Liver (tissue), 10 donors: ENCODE measurements at places on chromosomes 4 and X. TPM values are rescaled to one million over a fixed set of nuclear protein-coding genes. Genes with fewer than 3 reads are reported as not detected.

GRCh38 chrX:131571348-131571747, 27.5 kb downstream of the OR13H1 start:
- H3K4me1 ChIP-seq: no peaks in the 10 kb centered on the region
- H3K27ac ChIP-seq: no peak overlapping the region
- DNase-seq: no peak
- no peaks in the 10 kb centered on the region for H3K36me3 ChIP-seq
- H3K27me3 ChIP-seq: no peaks in the 10 kb centered on the region

DNA sequence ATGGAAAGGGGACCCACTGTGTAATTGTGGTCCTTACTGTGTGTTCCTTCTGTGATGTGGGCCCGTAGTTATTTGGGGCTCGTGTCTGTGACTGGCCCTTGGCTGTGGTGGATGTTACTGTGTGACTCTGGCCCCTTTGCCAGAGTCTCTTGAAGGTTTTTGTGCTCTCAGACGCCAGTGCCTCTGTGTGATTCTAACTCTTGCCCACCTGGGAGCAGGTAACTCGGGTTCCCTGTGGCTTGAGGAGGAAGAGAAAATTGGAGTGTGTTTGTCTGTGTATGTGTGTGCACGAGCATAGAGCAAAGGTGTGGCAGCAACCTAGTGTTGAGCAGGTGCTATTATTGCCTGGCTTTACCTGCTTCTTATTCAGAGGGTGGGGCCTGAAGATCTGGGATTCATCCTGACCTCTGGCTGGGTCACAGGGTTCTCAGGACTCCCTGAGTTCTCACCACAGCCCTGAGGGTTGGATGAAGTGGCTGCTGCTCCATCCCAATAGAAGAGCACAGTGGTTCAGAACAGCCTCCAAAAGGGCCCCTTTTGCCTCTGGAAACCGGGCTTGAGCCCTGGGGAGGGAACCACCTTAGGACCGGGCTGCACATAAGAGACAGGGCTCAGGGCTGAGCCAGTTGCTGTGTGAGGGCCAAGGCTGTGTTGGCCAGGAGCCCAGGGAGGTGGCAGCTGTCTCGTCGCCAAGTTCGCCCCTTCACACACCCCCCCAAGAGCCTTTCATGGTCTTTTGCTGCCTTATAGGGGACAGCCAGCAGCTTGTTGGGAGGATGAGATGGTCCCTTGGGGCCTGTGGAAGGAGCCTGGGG, 1.3 kb downstream of the RBM10 start:
- H3K27ac ChIP-seq: peak overlapping the region; percentile 78
- DNase-seq: no peak
- peaks cover 24% of the 10 kb centered on the region for H3K4me1 ChIP-seq
- H3K36me3 ChIP-seq: peaks cover 5% of the 10 kb centered on the region

DNA sequence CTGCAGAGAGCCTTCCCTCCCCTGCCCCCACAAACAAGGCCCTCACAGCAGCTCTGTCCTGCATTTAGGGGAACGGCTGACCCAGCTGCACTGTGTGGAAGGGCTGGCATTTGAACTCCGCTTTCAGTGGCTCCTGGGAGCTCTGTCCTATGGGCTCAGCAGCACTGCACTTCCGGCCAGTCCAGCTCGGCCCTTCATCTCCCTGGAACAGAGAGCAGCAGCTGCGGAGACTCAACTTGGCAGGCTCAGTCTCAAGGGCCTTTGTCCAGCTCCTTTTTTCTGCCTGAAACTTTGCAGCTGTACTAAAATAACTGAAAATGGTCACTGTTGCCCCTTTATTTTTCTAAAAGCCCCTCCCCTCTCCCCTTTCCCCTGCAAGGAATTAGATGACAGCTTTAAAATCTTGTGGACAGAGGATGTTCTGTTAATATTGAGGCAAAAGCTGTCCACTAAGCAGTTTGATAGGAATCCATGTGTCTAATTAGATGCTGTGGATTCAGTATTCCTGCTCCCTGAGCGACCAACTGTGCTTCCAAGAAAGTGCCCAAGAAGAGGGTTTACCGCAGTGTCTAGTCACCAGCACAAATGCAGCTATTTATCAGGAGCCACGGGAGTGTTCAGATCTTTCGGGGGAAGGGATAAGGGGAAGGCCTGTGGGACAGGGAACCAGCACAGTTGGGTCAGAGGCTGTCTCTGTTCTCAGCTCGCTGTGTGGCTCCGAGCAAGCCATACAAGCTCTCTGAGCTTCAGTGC, 133.1 kb downstream of the AFAP1 start:
- peak overlapping the region; percentile 38 for H3K27ac ChIP-seq
- no peaks in the 10 kb centered on the region for H3K4me1 ChIP-seq
- no peaks in the 10 kb centered on the region for H3K27me3 ChIP-seq
- no peak for DNase-seq
- no peaks in the 10 kb centered on the region for H3K36me3 ChIP-seq

DNA sequence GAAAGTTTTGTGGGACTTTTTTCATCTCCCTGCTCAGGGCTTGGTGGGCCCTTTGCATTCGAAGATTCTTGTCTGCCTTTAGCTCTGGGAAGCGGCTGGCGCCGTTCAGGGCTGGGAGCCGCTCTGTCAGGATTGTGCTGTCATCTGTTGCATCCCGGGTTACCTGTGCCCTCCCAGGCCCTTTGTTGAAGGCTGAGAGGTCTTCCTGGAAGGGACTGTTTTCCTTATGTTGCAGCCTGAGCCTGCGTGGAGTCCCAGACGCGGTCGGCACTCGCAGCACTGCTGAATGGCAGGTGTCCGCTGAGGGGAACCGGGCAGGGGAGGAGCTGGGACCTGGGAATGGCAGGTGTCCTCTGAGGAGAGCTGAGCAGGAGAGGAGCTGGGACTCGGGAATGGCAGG, 15.9 kb downstream of the RGS12 start:
- H3K27me3 ChIP-seq: no peaks in the 10 kb centered on the region
- no peak overlapping the region for H3K27ac ChIP-seq
- H3K36me3 ChIP-seq: no peaks in the 10 kb centered on the region
- H3K4me1 ChIP-seq: no peaks in the 10 kb centered on the region
- DNase-seq: no peak
- H3K4me3 ChIP-seq: no peak overlapping the region

- no peaks in the 10 kb centered on the region for H3K36me3 ChIP-seq
- DNase-seq: no peak
- no peak overlapping the region for H3K27ac ChIP-seq
- H3K27me3 ChIP-seq: peaks cover 3% of the 10 kb centered on the region
Measured at GRCh38 chr4:5802565-5802964, 90.3 kb downstream of the CRMP1 start.

The PPEF2 gene
- total RNA-seq: not detected

GRCh38 chrX:134738986-134739740, 80.9 kb upstream of the PLAC1 start:
- H3K36me3 ChIP-seq: no peaks in the 10 kb centered on the region
- no peak overlapping the region for H3K4me3 ChIP-seq
- no peak overlapping the region for H3K27ac ChIP-seq
- DNase-seq: no peak

- no peaks in the 10 kb centered on the region for H3K36me3 ChIP-seq
- DNase-seq: no peak
- no peaks in the 10 kb centered on the region for H3K4me1 ChIP-seq
- H3K4me3 ChIP-seq: no peak overlapping the region
Measured at GRCh38 chrX:141669689-141670088, 28.9 kb downstream of the SPANXD start.

DNA sequence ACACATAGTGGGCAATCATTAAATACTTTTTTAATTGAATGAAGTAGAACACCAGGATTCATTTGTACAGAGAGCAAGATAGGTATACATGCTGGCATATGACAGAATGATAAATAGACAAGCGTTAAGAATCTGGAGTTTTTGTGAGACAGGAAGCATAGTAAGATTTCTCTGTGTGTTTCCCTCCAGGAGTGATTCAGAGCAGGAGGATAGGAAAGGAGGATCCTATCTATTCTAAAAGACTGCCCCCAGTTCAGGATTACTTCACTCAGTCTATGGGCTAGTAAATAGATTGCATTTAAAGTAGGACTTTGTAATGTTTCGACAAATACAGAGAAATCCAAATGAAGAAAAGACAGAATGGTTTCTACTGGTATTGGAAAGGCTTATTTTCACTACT, 423.7 kb downstream of the PDGFC start:
- no peak overlapping the region for H3K4me3 ChIP-seq
- H3K4me1 ChIP-seq: no peaks in the 10 kb centered on the region
- no peak overlapping the region for H3K27ac ChIP-seq
- no peaks in the 10 kb centered on the region for H3K27me3 ChIP-seq

- no peaks in the 10 kb centered on the region for H3K36me3 ChIP-seq
- no peak for DNase-seq
- H3K4me3 ChIP-seq: no peak overlapping the region
- no peaks in the 10 kb centered on the region for H3K27me3 ChIP-seq
Measured at GRCh38 chrX:19760841-19761512, 126.4 kb downstream of the SH3KBP1 start.

DNA sequence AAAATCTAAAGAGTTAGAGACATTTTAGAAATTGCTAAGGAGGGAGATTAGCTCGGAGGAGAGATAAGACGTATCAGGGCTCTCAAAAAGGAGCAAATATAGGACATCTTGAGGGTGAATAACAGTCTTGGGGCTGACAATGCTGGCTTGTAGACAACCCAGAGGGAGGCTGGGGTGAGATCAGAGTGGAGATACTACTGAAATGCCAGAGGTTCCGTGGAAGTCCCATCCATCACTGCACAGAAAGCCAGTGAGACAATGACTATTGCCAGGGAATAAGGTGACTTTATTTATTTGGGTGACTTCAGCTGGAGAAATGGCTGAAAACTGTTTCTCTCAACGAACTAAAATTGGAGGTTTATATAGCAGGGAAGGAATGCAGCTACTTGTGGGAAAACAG, 838.1 kb upstream of the AGA start:
- H3K4me1 ChIP-seq: no peaks in the 10 kb centered on the region
- H3K36me3 ChIP-seq: no peaks in the 10 kb centered on the region
- no peak overlapping the region for H3K4me3 ChIP-seq
- no peaks in the 10 kb centered on the region for H3K27me3 ChIP-seq

The TEX13D gene
- total RNA-seq: not detected

- no peaks in the 10 kb centered on the region for H3K4me1 ChIP-seq
- no peak overlapping the region for H3K27ac ChIP-seq
- H3K27me3 ChIP-seq: no peaks in the 10 kb centered on the region
- no peaks in the 10 kb centered on the region for H3K36me3 ChIP-seq
Measured at GRCh38 chr4:155552180-155552579, 114.5 kb upstream of the GUCY1A1 start.

DNA sequence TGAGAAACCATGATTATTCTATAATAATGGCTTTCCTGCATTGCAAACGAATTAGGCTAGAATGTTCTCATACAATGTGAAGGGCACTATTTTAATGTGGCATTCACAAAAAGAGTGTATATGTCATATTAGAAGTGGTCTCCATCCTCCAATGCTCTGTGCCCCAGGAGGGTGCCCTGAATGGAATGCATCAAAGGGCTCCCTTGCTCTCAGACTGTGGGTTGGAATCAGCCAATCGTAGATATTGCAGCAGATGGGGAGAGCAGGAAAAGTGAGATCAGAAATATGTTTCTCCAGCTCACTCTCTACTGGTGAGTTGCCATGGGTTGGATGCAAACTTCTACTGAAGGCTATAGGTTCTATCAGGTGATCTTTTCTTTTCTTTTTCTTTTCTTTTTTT, 11.9 kb upstream of the NSUN7 start:
- H3K4me3 ChIP-seq: no peak overlapping the region
- H3K36me3 ChIP-seq: no peaks in the 10 kb centered on the region
- DNase-seq: no peak
- no peak overlapping the region for H3K27ac ChIP-seq
- no peaks in the 10 kb centered on the region for H3K4me1 ChIP-seq

The CXorf65 gene
- not detected for total RNA-seq

- peaks cover 5% of the 10 kb centered on the region for H3K4me1 ChIP-seq
- no peak for DNase-seq
- H3K27me3 ChIP-seq: no peaks in the 10 kb centered on the region
- H3K27ac ChIP-seq: no peak overlapping the region
- no peak overlapping the region for H3K4me3 ChIP-seq
Measured at GRCh38 chr4:8235224-8235623, 34.3 kb upstream of the HTRA3 start.

- no peaks in the 10 kb centered on the region for H3K36me3 ChIP-seq
- H3K4me3 ChIP-seq: no peak overlapping the region
- DNase-seq: no peak
- H3K4me1 ChIP-seq: no peaks in the 10 kb centered on the region
Measured at GRCh38 chr4:8577972-8578371, 2.2 kb upstream of the GPR78 start.

The SERTM2 gene
- 16.2 TPM for total RNA-seq

DNA sequence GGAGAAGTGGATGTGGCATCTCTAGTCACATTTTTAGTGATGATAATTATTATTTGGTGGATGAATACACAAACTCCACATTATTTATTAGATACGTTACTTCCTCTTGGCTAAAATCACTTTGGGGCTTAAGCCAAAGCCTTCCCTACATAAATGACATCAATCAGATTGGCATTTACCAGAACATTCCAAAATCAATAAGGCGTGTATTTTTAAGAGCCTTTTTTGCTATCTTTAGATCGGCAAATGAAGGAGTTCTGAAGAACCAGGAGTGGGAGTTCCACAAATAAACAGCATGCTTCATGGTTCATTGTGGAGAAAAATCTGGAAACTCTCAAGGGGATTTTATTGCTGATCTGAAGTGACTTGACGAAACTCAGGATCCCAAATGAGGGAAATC, 89.7 kb downstream of the AMELX start:
- H3K36me3 ChIP-seq: no peaks in the 10 kb centered on the region
- no peaks in the 10 kb centered on the region for H3K4me1 ChIP-seq
- H3K27me3 ChIP-seq: no peaks in the 10 kb centered on the region
- DNase-seq: no peak

The CT47A7 gene
- total RNA-seq: not detected

The GPR82 gene
- 0.14 TPM for total RNA-seq

The CT45A10 gene
- not detected for total RNA-seq

The HMX1 gene
- not detected for total RNA-seq

GRCh38 chrX:254630-255215, 26.5 kb upstream of the PLCXD1 start:
- no peaks in the 10 kb centered on the region for H3K4me1 ChIP-seq
- no peak overlapping the region for H3K4me3 ChIP-seq
- H3K36me3 ChIP-seq: no peaks in the 10 kb centered on the region
- H3K27ac ChIP-seq: no peak overlapping the region
- no peak for DNase-seq

- no peak overlapping the region for H3K27ac ChIP-seq
- no peaks in the 10 kb centered on the region for H3K36me3 ChIP-seq
- H3K27me3 ChIP-seq: no peaks in the 10 kb centered on the region
- H3K4me1 ChIP-seq: no peaks in the 10 kb centered on the region
Measured at GRCh38 chr4:7429601-7430078, 5.1 kb downstream of the PSAPL1 start.

The TSPAN5 gene
- 54.0 TPM for total RNA-seq

- no peak overlapping the region for H3K4me3 ChIP-seq
- no peak for DNase-seq
- H3K36me3 ChIP-seq: no peaks in the 10 kb centered on the region
- no peaks in the 10 kb centered on the region for H3K27me3 ChIP-seq
- H3K27ac ChIP-seq: no peak overlapping the region
Measured at GRCh38 chr4:121094297-121094966, 22.1 kb upstream of the NDNF start.

The SHOX gene
- total RNA-seq: not detected
